Activated naive CD4-positive, alpha-beta T cell treated with Interleukin-2 at 50 U/mL for 16 hours (primary cell): ENCODE measurements at places on chromosomes 2 and 18.

- no peak for DNase-seq
These were observed 430 bp upstream of the CHMP1B start for GRCh38 chr18:11850821-11851145.

- DNase-seq = no peak
These were observed 73.5 kb upstream of the SPTBN1 start for GRCh38 chr2:54382601-54383000.

DNA sequence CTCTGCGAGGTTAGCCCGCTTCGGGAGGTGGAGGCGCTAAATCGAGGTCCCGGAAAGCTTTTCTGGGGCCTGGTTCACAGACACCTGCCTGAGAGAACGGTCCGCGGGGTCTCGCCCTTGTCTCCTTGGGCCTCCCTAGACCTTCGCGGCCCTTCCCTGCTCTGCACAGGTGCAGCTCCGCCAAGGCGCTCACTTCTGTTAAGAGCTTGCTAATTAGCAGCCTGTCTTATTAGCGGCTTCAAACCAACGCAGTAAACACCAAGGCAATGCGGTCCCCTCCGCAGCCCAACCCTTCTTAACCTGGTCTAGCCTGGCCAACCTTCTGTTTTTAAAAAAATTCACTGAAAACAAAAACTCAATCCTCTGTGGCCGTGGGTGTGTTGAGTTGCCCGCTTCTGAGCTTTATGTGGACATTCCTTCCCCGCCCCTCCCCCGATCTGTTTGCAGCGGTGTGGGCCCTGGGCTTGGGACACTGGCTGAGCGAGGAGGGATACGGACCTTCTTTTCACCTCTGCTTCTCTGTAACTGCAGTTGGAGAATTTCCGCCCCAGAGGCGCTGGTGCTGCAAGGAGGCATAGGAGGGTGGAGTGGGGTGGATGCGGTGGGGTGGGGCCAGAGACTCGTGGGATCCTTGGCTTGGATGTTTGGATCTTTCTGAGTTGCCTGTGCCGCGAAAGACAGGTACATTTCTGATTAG, 3.4 kb upstream of the HOXD4 start:
- DNase-seq = no peak

DNA sequence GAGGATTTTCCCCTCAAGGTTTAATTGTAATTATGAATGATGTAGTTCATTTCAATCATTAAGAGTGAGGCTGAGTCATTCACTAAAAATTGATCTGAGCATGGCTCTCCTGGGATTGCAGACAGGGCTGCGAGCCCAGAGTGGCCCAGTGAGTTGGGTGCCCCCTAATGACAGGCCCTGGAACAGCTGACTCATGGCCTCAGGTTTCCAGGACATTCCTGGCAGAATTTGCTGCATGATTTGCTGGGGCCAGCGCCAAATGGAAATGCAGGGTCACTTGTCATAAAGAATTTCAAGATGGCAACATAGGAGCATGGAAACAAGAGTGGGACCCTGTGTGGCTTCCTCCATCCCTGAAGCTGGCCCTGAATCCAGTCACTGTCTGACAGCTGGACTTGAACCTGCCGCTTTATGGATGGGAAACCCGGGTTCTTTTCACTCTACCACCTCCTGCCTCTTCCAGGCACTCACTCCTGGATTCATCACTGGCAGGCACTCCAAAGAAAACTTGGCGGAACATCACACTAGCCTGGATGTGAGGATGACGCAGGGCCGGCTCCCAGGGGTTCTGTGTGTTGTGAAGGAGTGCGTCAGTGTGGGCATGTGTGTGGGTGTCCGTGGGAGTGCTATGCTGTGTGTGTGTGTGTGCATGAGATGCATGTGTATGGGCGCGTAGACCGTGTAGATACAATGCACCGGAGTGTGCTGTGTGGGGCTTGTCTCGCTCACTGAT, 15.2 kb downstream of the OTOF start:
- DNase-seq = no peak

GRCh38 chr2:220221992-220222391, 594.6 kb downstream of the SLC4A3 start:
- no peak for DNase-seq

GRCh38 chr2:7007846-7008741, 90.9 kb downstream of the RNF144A start:
- no peak for DNase-seq

DNA sequence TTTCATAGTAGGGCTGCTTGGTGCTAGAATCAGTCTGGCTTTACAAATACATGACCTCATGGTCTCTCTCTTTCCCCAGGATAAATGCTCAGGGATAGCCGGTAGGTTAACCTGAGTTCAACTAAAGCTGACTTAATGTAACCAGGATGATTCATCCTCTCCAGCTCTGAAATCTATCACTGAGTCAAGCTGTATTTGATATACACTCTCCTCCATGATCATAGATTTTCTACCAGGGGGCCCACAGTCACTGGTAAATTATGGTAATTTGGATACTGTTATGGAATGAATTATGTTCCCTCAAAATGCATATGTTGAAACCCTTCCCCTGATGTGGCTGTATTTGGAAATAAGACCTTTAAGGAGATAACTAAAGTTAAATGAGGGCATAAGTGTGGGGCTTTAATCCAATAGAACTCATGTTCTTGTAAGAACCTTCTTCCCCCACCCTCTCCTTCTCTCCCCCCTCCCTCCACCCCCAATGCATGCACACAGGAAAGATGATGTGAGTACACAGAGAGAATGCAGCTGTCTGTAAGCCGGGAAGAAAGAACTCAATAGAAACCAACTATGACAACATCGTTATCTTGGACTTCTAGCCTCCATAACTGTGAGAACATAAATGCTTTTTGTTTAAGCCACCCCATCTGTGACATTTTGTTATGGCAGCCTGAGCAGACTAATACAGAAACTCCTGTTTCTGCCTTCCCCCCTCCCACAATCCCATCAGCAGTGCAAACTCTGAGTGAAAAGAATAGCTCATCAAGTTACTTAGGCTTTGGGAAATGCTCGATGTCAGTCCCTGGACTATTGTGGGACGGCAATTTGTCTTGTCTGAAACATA, 134.9 kb upstream of the KYNU start:
- no peak for DNase-seq

DNA sequence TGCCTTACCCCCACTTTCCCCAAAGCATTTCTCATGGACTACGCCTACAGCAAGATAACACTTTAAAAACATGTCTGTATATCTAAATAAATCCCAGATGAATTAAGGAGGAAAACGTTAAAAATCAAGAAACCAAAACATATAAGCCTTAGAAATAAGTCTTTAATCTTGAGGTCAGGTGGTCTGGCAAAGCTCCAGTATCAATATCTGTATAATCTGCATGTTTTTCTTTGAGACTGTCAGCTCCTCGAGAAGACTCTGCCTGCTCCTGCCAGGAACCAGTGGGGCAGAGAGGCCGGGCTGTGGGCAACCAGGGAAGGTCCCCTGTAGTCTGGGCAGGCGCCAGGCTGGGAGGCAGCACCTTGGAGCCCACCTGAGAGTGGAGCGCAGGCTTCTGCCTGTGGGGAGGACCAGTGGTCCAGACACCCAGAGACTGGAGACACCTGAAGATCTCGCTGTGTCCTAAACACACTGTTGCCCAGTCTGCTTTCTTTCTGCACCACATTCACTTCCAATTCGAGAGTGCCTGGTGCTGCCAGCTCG, 291.0 kb upstream of the SOX11 start:
- no peak for DNase-seq

DNA sequence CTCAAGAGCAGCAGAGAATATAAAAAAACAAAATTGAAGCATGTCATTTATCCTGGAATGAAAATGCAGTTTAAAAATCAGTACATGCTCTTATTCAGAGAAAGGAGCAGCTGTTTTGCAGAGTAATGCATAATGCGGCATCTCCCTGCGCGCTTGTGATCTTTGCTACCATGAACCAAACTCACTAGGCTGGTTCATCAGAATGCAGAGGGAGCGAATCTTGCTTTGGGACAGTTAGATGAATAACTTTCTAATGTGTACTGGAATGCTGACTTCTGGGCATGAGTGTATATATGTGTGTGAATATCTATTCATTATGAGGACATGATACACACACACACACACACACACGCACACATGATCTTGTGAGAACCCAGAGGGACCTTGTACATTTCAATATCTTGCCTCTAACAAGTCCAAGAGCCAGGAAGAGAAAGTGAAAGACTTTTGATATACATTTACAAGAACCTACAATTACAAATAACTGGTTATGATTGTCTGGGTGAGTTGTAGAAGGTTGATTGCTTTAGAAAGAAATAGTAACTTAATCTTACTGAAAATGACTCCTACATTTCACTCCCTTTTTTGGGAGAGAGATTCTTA, 54.1 kb upstream of the THOC1 start:
- no peak for DNase-seq

DNA sequence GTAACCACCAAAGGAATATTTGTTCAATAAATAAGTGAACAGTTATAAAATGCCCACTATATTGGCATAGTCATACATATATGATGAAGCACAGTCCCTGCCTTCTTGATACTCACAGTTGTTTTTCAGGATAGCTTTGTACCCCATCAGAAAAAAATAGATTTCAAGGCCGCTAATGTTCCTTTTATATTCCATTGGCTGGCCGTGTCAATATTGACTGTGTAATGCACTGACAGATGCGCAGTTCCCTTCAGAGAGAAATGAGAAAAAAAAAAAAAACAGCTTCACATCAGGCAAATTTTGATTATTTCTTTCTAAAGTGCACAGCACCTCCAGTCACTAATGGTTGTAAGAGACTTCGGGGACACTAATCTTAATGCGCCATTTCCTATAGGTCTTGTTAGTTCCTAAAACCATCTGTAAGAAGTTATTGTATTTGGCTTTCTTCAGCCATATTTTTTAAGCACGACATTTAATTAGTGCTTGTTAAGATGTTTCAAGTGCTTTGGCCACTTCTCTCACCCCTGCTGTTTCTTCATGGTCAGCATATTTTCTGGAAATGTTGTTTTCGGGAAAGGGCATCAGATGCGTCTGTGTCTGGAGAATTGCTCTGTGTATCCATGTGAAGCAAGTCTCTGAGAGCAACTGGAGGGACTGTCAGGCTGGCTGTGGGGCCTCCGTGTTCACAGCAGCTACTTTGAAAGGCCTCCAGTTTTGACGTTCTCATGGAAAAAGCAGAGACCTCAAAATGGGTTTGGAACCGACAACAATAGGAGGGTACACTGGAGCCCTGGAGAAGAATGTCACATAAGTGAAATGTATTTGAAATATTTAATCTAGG, 378.3 kb downstream of the MTX2 start:
- DNase-seq = no peak

- no peak for DNase-seq
These were observed 25.2 kb downstream of the CAB39 start for GRCh38 chr2:230737791-230738226.

- no peak for DNase-seq
These were observed 726.0 kb downstream of the ERBB4 start for GRCh38 chr2:211812587-211812986.

- DNase-seq = no peak
These were observed 98.3 kb downstream of the NRP2 start for GRCh38 chr2:205780645-205781044.

DNA sequence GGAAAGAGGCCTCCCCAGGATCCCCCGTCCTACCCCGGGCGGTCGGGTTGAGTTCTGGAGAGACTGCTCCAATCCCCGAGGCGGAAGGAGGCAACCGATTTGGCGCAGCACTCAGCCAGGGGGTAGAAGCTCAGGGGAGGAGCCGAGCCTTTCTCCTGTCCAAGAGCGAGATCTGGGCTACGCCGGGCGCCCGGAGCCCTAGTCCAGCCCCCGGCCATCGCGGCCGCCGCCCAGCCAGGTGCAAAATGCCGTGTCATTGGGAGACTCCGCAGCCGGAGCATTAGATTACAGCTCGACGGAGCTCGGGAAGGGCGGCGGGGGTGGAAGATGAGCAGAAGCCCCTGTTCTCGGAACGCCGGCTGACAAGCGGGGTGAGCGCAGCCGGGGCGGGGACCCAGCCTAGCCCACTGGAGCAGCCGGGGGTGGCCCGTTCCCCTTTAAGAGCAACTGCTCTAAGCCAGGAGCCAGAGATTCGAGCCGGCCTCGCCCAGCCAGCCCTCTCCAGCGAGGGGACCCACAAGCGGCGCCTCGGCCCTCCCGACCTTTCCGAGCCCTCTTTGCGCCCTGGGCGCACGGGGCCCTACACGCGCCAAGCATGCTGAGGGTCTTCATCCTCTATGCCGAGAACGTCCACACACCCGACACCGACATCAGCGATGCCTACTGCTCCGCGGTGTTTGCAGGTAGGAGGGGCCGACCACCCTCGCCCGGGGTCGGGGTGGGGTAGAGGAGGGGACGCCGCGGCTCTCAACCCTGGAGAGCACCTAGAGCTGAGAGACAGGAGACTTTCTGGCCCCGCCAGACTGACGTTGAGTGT, at the start of gene DYSF:
Gene DYSF (plus strand): TSS at position 158 of the 817 bp plus-strand sequence.
- peak; percentile 11 for DNase-seq
